ENCODE measurements at places on chromosomes 1 and 21. TPM values are rescaled to one million over a fixed set of nuclear protein-coding genes. Genes with fewer than 3 reads are reported as not detected.

GRCh38 chr1:241819340-241819866 lies 28.6 kb upstream of the EXO1 start:
- DNase-seq = no peak

- DNase-seq = no peak
These were observed 11.2 kb upstream of the ACBD6 start for GRCh38 chr1:180513531-180513930.

- no peak for DNase-seq
These were observed 20.7 kb upstream of the HAO2 start for GRCh38 chr1:119347858-119348257.

DNA sequence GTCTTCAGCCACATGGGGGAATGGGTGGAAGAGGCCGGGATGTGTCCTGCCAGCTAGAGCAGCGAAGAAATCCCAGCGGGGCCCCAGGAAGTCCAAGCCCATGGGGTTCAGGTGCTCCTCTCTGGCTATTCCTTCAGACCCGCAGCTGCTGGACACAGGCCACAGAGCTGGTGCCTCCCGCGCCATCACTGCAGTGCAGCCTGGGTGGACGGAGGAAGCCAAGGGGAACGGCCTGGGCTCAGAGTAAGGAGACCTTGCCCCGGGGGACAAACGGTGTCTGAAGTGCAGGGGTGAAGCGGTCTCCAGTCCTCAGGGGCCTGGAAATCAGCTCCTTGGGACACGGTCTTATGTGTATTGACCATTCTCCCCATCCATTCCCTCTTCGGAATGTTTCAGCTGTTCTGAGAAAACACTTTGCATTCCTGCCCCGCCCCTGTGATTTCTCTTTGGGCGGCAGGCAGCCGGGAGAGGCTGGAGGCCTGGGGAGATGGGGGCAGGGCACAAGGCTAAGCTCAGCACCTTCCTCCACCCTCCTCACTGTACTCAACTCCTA lies 18.4 kb downstream of the MTHFR start:
- no peak for DNase-seq

DNA sequence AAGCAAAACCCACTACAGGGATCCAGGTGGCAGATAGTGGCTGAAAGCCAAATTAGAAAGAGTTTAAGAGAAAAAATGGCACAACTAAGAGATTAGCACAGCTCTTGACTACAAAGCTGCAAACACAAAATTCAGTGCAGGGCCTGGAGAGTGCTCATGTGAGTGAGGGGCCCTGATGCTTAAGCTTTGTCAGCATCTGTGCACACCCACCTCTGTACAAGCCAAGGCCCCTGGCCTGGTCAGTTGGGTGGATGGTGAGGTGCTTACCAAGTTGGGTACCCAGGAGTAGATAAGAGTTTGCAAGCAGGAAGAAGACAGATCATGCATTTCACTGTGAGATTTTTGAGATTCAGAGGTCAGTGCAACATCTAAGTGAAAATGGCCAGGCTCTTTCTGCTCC lies 62.7 kb upstream of the ATP1B1 start:
- DNase-seq = no peak

Gene CCDC24
- total RNA-seq = 47.9 TPM

Gene TMEM81
- 5.4 TPM for total RNA-seq

GRCh38 chr1:62285984-62286785 lies 33.0 kb downstream of the KANK4 start:
- no peak for DNase-seq

Gene WNT2B
- 1.1 TPM for total RNA-seq
